ENCODE measurements at places on chromosomes 3 and 15. TPM values are rescaled to one million over a fixed set of nuclear protein-coding genes. Genes with fewer than 3 reads are reported as not detected.
A peak's percentile ranks its signal among the peaks of the same experiment; 100 is the strongest.

DNA sequence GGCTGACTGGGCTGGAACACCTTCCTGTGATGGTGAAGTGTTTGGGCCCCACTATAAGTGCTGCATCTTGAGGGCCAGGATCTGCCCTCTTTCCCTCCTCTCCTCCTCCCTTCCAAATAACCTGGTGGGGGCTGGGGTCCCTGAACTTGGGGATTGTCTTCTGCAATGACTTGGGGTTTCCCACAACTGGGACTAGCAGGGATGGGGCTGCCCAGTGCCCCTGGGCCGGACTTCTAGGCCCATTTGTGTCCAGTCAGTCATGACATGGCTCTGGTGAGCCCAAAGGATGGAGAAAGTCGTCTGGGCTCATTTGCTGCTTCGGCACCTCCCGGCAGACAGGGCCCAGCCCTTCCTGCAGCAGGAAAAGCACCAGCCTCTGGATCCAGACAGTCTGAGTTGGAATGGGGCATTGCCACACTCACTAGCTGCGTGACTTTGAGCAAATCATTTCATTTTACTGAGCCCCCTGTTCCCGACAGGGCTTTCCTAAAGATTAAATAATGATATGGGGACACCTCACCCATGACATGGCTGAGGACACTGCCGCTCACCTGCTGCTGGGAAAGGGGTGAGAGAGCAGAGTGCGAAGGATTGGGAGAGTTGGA, 113.2 kb downstream of the DNAJB8 start:
- H3K27me3 ChIP-seq: peaks cover 2% of the 10 kb centered on the region
- no peak for DNase-seq
- peaks cover 8% of the 10 kb centered on the region for H3K36me3 ChIP-seq
- H3K27ac ChIP-seq: no peak overlapping the region
- peaks cover 25% of the 10 kb centered on the region for H3K4me1 ChIP-seq

DNA sequence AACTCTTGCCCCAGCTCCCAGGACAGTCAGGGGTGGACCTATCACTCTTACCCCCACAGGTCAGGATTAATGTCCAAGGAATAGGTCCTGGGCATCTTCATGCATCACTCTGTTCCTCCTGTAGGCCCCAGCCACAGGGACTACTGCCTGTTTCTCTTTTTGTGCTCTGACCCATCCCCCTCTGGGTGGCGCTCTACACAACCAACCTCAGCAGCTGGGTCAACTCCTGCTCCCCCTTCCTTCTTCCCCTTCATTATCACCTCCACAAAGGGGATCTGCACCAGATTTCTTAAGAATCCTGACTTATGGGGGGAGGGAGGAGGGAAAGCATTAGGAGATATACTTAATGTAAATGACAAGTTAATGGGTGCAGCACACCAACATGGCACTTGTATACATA, 12.2 kb upstream of the TRANK1 start:
- no peak overlapping the region for H3K27ac ChIP-seq
- no peak overlapping the region for H3K4me3 ChIP-seq
- no peak for DNase-seq
- H3K27me3 ChIP-seq: peaks cover 17% of the 10 kb centered on the region
- H3K4me1 ChIP-seq: no peaks in the 10 kb centered on the region
- H3K36me3 ChIP-seq: no peaks in the 10 kb centered on the region

DNA sequence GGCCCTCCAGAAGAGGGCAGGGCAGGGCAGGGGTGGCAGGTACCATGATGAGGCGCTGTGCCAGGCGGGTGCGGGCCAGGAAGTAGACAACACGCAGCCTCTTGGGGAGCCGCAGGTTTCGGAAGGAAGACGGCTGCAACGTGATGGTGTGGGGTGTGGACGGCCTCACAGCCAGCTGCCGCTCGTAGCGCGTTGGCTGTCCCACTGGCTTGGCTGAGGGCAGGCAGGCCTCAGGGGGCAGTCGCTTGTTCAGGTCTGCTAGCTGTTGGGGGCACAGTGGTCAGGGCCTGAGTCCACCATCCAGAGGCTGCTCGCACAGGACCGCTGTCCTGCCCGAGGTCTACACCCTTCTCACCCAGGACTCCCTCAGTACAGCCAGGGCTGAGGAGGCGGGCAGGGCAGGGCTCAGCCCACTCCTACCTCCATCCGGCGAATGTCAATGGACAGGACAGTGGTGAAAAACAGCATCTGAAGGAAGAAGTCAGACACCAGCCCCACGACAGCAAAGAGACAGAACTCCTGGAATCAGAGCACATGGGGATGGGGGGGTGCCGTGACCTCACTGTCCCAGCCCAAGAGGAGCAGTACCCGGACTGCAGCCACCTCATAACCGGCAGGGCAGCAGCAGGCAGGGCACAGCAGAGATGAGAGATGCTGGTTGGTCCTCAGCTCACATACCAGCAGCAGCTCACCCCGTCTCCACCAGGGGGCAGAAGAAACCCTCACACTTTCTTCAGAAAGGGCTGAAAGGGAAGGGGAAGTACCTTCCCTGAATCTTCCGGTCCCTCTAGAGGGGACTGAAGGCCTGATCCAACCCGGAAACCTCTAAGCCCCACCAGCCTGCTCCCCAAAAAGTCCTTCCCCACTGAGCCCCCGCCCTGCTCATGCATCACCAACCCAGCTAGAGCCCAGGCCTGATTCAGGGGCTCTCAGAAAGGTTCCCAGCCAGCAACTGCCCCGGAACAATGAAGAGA, 40.0 kb downstream of the PTPN23 start:
- peaks cover 6% of the 10 kb centered on the region for H3K36me3 ChIP-seq
- peaks cover 8% of the 10 kb centered on the region for H3K4me1 ChIP-seq
- H3K4me3 ChIP-seq: no peak overlapping the region
- DNase-seq: peak; percentile 95

DNA sequence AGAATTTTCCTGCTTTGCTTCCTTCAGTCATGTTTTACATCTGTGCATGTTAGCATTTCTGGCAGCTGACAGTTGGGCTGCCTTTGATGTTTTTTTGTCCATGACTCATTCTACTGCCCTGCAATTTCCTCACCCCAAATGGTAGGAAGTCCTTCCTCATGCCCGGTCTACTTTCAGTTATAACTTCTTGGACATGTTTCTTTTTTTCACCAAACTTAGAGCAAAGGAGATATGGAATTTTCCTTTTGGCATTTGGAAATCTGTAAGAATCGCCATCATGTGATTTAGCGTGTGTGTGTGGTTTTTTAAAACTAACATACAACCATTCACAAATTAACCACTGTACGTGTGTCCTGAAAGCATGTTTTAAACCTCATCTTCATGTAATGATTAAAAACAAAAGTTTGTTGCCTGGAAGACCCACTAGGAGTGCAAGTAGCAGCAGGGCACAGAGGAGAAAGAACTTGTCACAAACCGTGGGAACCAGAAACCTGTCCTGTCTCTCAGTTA, 430.7 kb upstream of the CFAP20DC start:
- H3K4me1 ChIP-seq: peaks cover 11% of the 10 kb centered on the region
- no peaks in the 10 kb centered on the region for H3K27me3 ChIP-seq
- no peaks in the 10 kb centered on the region for H3K36me3 ChIP-seq
- no peak for DNase-seq
- H3K4me3 ChIP-seq: peak overlapping the region; percentile 20

DNA sequence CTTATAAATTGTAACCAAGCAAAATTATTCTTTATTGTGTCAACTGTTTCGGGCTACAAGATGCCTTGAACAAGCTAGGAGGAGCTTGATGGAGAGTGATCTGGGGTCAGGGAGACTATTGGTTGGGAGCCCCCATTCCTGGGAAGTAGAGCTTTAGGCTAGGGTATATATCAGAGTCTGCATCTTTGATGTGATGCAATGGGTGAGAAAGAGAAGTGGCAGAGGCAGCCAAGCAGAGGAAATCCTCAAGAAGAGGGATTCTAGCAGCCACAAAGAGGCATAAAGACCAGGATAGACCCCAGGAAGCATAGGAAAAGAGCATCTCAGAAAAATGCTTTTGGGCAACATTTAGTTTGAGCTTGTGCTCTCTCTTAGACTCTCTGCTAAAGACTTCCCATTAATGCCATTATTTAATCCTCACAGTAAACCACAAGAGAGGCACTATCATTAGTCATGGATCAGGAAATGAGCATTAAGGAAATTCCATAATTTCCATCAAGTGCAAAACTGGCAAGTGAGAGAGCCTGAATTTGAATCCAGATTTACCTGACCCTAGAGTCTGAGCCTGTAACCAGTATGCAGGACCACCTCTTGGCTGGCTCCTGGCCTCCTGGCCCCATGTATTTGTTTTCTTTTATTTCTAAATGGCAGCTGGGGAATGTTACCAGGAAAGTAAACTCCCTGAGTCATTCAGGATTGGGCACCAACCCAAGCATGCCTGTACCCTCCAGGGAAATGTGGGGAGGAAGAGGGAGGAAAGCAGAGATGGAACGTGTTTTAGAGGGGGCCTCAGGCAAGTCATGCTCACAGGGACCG, 118.7 kb downstream of the RPL22L1 start:
- H3K36me3 ChIP-seq: peaks cover 3% of the 10 kb centered on the region
- no peaks in the 10 kb centered on the region for H3K27me3 ChIP-seq
- peak overlapping the region; percentile 89 for H3K27ac ChIP-seq
- H3K4me1 ChIP-seq: peaks cover 62% of the 10 kb centered on the region
- DNase-seq: peak; percentile 93

GRCh38 chr3:42758126-42758525, 14.9 kb downstream of the CCDC13 start:
- H3K27ac ChIP-seq: no peak overlapping the region
- peaks cover 23% of the 10 kb centered on the region for H3K27me3 ChIP-seq
- H3K4me1 ChIP-seq: peaks cover 5% of the 10 kb centered on the region
- no peak for DNase-seq

GRCh38 chr15:52186651-52187486, 4.3 kb downstream of the GNB5 start:
- no peak overlapping the region for H3K27ac ChIP-seq
- peak; percentile 51 for DNase-seq
- no peak overlapping the region for H3K4me3 ChIP-seq
- H3K36me3 ChIP-seq: no peaks in the 10 kb centered on the region
- peaks cover 2% of the 10 kb centered on the region for H3K4me1 ChIP-seq

DNA sequence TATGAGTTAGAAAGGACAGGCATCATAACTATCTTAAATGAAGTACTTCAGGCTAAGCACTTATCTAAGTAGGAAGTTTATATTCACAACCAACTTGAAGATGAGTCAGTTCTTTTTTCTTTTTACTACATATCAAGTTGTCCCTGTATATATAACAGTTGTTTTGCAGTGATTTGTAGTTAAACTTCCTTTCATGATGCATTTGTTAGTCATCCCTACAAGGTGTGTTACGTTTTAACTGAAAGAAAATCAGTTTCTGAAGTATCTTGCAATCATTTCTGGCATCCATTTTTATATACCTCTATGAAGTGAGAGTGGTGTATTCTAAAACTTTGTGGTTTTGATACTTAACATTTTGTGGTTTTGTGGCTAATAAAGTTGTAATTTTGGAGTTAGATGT, 46.1 kb downstream of the ZFAND6 start:
- no peak overlapping the region for H3K27ac ChIP-seq
- H3K27me3 ChIP-seq: no peaks in the 10 kb centered on the region
- no peak for DNase-seq
- H3K36me3 ChIP-seq: peaks cover 14% of the 10 kb centered on the region
- H3K4me1 ChIP-seq: peaks cover 10% of the 10 kb centered on the region

- no peak overlapping the region for H3K4me3 ChIP-seq
- no peaks in the 10 kb centered on the region for H3K36me3 ChIP-seq
- no peaks in the 10 kb centered on the region for H3K27me3 ChIP-seq
Measured at GRCh38 chr3:109863701-109864100, 526.4 kb upstream of the DPPA4 start.

DNA sequence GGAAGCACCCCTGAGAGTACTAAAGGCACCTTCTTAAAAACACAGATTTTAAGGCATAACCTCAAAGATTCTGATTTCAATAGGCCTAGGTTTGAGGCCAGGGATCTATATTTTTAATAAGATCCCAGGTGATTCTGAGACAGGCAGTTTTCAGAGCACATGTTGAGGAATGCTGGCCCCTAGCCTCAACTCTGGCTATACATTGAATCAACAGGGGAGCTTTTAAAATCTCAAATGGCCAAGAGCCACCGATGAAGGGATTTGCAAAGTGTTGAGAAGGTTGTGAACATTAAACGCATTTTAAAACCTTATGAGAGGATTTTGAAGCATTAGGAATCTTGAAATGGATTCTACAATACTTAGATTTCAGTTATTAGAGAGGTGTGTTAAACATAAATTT, 268.8 kb upstream of the ARHGEF26 start:
- H3K27me3 ChIP-seq: peaks cover 9% of the 10 kb centered on the region
- DNase-seq: no peak
- H3K4me3 ChIP-seq: no peak overlapping the region
- H3K4me1 ChIP-seq: no peaks in the 10 kb centered on the region

DNA sequence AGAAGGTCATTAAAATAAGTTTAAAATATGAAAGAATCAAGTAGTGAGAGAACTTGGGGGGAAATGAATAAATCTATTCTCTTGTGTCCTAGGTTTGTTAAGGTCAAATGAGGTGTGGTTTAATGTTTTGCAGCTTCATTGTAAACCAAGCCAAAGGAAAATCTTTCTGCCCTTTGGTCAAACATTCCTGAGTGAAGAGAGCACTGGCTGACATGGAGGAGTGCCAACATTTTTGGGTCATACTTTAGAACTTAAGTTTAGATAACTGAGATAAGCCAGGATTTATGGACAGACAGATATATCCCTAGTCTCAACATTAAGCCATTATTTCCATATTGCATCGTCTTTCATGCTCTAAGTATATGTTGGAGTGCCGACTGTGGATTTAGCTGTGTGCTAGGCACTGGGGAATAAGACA, 66.4 kb downstream of the PTPRG start:
- H3K4me1 ChIP-seq: peaks cover 55% of the 10 kb centered on the region
- DNase-seq: no peak
- no peak overlapping the region for H3K27ac ChIP-seq
- H3K4me3 ChIP-seq: no peak overlapping the region

DNA sequence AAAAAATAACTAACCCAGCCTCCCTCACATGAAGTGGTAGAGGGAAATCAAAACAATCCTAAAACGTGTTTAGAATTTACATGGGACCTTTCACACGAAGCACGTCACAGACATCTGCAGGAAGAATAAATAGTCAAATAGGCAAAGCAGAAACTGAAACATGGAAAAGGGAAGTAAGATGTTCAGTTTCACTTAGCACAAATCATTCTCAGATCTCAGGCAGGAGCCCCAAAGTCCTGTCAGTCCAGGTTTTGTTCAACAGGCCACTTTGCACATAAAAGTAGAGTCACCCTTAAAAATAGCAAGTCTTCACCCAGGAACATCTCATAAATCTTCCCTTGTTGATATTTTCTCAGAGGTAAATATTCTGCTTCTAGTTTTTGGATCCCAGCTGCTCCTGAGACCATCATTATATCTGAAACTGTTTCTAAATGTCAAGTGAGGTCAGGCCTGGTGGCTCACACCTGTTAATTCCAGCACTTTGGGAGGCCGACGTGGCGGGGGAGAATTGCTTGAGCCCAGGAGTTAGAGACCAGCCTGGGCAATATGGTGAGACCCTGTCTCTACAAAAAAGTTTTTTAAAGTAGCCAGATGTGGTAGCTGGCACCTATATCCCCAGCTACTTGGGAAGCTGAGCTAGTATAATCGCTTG, 1.9 kb downstream of the RUBCN start:
- H3K27ac ChIP-seq: peak overlapping the region; percentile 40
- H3K4me3 ChIP-seq: peak overlapping the region; percentile 20
- H3K4me1 ChIP-seq: peaks cover 35% of the 10 kb centered on the region

- H3K27ac ChIP-seq: no peak overlapping the region
- peaks cover 40% of the 10 kb centered on the region for H3K36me3 ChIP-seq
- H3K4me1 ChIP-seq: peaks cover 4% of the 10 kb centered on the region
- DNase-seq: no peak
Measured at GRCh38 chr15:50633653-50634052, 52.9 kb downstream of the TRPM7 start.

The GDPGP1 gene
- total RNA-seq: 5.6 TPM

The TRPM1 gene
- not detected for total RNA-seq

The OR4M2 gene
- not detected for total RNA-seq
